Right renal pelvis (tissue), 4 donors: ENCODE measurements at places on chromosomes 7 and 10. TPM values are rescaled to one million over a fixed set of nuclear protein-coding genes. Genes with fewer than 3 reads are reported as not detected.

DNA sequence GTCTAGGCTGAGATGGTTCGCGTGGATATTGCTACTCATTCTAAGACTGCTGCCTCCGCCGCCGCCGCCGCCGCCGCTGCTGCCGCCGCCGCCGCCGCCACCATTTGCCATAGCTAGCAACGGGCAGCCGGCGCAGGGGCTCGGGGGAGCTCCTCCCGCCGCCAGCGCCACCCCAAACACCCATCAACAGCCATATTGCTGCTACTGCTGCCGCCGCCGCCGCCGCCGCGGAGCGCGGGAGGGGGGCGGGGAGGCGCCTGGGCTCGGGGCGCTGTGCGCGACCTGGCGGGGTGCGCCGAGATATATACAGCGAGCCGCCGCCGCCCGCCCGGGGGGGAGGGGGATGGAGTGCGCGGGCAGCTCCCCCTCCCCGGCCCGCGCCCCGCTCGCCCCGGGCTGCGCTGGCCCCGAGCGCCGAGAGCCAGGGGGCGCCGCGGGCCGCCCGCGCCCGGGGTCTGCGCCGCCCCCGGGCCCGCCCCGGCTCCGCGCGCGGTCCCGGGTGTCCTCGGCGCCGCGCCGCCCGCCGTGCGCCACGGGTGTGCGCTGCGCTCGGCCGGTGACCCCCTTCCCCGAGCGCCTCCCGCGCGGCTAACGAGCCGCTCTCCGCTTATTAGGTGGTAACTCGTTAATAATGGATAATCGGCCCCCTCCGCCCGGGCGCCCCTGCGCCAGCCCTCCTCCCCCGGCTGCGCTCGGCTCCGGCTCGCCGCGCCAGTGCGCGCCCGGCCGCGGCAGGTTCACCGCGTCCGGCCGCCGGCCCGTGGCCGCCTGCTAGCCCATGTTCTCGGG lies at the start of gene KCNMA1:
TSS of gene KCNMA1 (minus strand) at position 277 of the 789 bp plus-strand sequence.
- DNase-seq = no peak

Gene TAS2R3
- 0.91 TPM for polyA plus RNA-seq

Gene TMEM213
- polyA plus RNA-seq = 49.6 TPM

DNA sequence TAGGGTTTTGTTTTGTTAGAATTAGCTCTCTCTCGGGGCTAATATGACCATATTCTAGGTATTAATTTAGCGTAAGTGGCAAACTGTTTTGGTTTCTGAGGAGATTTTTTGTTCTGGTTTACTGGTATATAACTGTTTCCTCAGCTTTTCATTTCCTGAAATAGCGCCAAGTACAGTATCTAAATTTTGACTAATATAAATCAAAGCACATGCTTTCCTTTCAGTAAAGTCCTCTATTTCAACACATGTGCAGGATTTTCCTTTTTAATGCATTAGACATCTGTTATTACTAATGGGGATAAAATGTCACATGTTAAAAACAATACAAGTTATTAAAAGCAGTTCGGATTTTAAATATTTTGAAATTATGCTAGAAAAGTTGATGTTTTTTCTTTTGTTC lies 11.3 kb downstream of the FERD3L start:
- DNase-seq = no peak

- DNase-seq = no peak
These were observed 125.1 kb downstream of the PLXNA4 start for GRCh38 chr7:132451161-132451560.

DNA sequence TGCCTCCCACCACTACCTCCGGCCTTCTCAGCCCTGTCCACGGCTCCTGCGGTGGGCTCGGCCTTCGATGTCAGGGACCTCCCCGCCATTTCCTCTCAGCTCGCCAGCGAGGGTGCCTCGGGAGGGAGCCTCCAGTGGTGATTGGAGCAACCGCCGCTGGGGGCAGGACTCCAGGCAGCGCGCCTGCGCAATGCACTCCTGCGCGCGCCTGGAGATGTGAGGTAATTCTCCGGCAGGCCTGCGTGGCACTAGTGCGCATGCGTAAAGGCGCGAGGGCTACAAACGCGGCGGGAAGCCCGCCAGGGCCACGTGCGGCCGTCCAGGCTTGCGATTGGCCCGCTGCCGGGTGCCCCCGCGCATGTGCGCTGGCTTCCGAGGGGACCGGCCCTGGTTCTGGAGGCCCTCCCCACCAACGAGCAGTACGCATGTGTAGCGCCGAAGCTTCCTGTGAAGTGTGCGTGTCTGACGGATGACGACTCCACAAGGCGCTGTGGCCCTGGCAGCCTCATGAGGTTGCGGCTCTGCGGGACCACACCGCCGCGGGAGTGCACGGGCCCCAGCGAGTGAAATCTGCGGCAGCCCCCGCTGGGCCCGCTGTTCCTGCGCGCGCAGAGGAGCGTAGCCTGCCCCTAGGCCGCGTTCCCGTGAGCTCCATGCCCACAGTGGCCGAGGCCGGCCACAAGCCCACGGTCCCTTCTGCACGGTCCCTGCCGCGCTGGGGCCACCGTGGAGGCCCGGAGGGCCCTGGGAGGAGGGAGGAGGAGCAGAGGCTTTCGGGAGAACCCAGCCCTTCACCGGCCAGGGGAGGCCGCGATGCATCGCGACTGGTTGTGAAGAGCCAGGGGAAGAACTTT lies at the start of gene SYCE1:
TSS of gene SYCE1 (minus strand) at position 143 of the 854 bp plus-strand sequence. CDS start at position 89, 54 bp downstream.
- DNase-seq = no peak

- DNase-seq = no peak
These were observed 11.1 kb upstream of the VIM start for GRCh38 chr10:17216901-17217395.

Gene TEX36
- not detected for polyA plus RNA-seq

GRCh38 chr10:3418041-3418754 lies 245.6 kb upstream of the PITRM1 start:
- DNase-seq = no peak

Gene OR2A12
- polyA plus RNA-seq = 0.03 TPM

DNA sequence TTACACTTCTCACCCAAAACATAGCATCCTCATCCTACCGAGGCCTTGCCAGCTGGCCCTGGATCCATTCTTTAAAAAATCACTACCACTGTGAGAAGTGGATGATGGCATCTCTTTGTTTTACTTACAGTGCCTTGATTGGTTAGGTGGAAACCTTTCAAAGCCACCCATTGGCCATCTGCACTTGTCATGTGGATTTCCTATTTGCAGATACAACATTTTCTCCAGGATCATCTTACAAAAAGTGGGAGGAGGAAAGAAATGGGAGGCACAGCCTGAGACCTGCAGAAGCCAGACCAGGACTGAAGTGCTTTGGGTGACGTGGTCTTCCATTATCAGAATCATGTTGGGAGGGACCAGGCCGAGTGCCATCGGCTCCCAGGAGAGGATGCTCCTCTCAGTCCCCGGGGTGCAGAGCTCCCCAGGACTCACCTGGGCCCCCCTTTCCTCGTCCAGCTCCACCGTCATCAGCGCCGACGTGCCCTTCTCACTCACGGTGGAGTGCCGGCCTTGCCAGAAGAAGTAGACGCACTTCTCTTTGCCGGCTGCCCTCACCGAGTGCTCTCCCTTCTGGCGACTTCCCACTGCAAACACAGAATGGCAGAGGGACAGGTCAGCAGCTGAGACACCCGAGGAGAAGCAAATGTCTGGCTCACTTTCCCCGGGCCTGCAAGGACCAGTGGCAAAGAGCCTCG lies 161.2 kb downstream of the SVIL start:
- no peak for DNase-seq

GRCh38 chr7:70696201-70696754 lies 435.7 kb upstream of the GALNT17 start:
- no peak for DNase-seq

- peak; percentile 49 for DNase-seq
These were observed 140.4 kb upstream of the NAMPT start for GRCh38 chr7:106425017-106425719.

DNA sequence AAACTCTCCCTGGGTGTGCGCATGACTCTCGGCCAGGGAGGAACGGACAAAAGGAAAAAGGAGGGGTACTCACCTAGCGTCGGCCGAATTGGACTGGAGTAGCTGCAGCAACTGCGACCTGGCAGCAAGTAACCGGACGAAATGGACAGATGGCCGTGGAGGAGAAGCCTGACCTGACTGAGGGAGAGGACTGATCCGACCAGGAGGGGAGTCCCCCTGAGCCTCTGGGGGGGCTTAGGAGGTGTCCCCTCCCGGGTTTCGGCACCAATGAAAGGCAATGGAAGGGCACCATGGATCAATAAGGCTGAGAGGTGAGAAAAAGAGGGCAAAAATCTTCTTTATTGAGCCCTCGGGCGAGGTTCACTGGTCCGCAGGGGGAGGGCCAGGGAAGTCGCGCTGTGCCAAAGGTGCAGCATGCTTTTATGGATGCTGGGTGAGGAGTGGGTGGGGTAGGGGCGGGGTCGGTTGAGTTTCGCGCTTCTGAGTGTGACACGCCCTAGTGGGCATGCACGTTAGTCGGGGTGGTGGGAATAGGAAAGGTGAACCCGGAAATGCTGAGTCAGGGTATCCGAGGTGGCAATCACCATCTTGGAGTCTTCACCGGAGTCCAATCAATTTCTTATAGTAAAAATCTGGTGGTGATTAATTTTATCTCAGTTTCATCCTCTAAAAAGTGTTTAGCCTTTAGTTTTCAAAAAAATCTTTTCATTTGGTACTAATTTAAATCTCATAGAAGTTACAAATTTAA lies 638.5 kb upstream of the DPP6 start:
- DNase-seq = no peak

Gene CADPS2
- 47.6 TPM for polyA plus RNA-seq

DNA sequence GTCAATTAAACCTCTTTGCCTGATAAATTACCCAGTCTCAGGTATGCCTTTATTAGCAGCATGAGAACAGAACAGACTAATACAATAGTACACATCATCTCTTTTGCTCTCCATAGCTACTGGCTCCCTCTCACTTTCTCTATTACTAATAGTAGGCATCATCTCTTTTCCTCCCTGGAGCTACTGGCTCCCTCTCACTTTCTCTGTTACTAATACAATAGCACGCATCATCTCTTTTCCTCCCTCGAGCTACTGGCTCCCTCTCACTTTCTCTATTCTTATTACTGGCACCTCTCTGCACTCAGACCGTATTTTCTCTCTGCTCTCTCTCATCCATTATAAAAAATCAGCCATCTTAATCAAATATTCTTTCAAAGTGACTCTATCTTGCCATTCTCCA lies 37.1 kb downstream of the SLC25A13 start:
- no peak for DNase-seq

Gene HOXA11
- 40.7 TPM for polyA plus RNA-seq

GRCh38 chr7:82071468-82071867 lies 301.6 kb upstream of the HGF start:
- DNase-seq = no peak

Gene GRM3
- polyA plus RNA-seq = 0.29 TPM

GRCh38 chr10:102975483-102976379 lies 57.6 kb downstream of the CNNM2 start:
- DNase-seq = no peak

GRCh38 chr10:89213191-89213808 lies 6.2 kb upstream of the CH25H start:
- DNase-seq = no peak

DNA sequence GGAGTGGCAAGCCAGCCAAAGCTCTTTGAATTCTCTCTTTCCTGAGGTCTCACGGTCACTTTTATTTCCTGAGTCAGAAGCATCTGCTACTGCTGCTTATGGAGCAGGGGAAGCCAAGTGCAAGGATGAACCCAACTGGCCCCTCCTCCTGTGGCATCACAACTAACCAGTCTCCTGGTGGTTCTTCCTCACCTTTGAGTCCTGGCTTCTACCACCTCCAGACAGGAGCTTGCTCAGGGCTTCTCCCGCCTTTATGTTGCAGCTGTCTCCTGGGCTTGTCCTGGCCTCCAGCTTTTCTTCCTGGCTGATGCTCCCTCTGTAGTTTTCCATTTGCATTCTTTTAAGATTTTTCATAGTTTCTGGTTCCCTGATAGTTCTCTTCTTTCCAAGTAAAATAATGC lies 349.7 kb upstream of the NRP1 start:
- DNase-seq = no peak

DNA sequence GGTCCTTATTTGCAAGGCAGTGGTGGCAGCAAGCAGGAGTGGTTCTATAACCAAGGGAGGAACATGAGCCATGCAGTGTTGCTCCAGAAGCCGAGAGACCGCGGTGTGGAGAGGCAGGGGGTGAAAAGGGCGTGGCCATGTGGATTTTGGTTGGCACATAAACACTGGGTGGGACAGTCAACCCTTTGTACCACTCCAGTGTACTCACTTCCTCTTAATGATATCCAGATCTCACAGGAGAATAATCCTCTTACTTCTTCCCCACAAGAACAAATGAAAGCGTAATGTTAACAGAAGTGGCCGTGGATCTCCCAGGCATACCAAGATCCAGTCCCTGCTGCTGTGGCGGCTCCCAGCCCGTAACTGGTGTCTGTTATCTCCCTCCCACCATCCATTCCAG lies 42.4 kb downstream of the XRCC2 start:
- no peak for DNase-seq

Gene CDC14C
- not detected for polyA plus RNA-seq

DNA sequence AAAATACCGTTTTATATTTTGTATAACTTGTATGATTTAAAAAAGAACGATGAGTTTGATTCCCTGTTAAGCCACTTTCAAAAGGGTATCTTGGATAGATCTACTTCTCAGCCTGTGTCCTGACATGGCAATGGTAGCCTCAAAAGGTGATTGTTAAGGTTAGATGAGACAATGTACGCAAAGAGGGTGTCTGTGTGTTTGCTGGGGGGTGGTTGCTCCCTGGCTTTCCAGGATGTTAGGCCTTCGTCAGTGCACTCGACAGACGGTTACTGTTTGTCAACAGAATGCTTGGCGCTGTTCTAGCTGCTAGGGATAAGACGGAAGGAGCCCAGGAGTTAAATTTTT lies 90.3 kb downstream of the NEURL1 start:
- no peak for DNase-seq

DNA sequence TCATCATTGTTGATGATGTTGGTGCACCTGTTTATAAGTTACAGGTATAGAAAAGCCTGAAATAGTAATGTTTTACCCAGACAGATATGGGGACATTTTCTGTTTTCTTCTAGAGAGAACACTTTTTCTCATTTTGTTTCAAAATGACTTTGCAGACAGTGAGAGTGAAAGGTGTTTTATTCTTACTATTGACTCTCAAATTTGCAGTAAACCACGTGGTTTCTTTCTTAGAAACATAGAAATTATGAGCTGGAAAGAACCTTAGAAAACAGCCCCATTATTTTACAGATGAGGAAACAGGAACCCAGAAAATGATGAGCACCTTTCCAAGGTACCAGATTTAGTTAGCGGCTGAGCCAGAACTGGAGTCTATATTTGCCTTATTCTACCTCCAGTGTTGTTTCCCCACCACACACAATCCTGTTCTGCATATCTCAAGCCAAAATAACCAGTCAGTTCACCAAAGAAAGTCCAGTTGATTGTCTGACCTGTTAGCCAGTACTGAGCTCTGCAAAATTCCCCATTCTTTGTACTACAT lies 138.9 kb upstream of the AHR start:
- DNase-seq = no peak

Gene TMEM139
- polyA plus RNA-seq = 63.1 TPM

DNA sequence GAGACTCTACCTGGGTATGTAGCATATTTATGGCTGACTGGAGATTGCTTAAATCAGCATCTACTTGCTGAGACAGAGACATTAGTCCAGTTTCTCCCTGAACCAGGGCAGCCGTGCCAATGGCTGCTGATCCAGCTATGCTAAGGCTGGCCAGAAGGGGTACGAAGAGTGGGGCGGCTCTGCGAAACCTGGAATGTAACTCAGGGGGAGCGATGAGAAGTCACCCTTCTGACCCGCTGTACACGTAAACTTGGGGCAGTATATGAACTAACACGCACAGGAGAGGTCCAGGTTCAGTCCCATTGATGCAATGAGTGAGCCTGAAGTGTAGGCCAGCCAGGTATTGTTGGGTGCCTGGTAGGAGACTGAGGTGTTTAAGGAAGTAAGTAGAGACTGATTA lies 73.7 kb downstream of the PRR15 start:
- DNase-seq = no peak
